Midbrain (tissue), 1 donor: ENCODE measurements at places on chromosomes 4 and X.
A peak's percentile ranks its signal among the peaks of the same experiment; 100 is the strongest.

DNA sequence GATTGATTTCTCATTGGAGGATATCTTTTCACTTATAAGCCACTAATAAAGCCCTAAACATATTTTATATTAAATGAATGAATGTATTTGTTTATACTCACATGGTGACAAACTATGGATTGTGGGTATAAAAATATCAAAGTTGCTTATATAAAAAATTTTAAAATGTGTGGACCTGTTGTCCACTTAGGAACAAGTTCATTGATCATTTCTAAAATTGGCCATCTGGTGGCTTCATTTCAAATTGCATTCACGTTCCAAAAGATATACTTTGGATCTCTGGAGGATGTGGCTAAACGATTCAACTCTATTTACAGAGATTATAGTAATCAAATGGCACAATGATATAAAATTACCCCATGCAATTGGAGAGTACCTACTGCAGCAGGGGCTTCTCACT, 32.5 kb downstream of the FSTL5 start:
- no peak for DNase-seq

DNA sequence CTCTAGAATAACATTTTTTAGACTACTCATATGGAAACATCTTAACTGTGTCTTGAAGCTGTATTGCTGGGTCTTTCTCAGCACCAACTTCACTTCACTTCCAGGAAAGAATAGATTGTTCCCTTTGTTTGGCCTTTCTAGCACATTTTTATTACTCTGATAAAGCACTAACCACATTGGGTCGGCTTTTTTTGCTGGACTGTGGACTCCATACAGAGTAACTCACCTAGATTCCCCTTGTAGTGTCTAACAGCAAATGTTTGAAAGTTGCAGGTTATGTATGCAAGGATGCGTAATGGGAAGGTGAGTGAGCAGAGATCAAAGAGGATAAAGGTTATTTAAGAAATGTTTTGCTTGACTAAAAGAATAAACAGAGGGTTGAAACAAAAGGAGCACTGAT, 101.2 kb downstream of the MMRN1 start:
- no peak for DNase-seq

DNA sequence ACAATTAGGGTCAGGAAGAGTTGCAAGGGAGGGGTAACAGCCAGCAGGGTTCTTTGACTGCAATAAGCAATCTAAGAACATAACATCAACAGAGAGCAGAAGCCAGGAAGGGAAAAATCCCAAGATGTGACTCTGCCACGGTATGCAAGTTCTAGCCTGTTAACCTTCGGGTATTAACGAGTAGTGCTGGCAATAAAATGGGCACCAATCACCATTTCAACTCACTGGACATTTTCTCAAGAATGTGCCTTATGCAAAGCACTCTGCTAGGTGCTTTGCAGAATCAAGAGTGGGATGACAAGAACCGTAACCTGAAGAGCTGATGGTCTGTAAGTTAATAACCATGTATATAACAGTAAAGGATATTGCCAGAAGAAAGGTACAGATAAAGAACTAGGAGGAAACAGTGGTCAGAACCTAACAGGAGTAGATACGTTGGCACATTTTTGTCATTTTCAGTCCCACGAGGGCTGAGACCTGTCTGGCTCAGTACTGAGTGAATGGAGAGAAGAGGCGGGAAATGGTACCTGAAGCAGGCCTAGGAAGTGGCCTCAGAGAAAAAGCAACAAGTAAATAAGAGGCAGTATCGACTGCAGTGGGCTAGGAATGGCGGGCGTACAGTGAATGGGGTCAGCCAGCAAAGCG, 2.7 kb downstream of the ELOVL6 start:
- DNase-seq: no peak

GRCh38 chr4:184722798-184723197, 11.1 kb downstream of the CENPU start:
- no peak for DNase-seq

GRCh38 chrX:17553961-17554482, 179.0 kb downstream of the NHS start:
- no peak for DNase-seq

- DNase-seq: no peak
These were observed 645.3 kb downstream of the TLL1 start for GRCh38 chr4:166518315-166518714.

DNA sequence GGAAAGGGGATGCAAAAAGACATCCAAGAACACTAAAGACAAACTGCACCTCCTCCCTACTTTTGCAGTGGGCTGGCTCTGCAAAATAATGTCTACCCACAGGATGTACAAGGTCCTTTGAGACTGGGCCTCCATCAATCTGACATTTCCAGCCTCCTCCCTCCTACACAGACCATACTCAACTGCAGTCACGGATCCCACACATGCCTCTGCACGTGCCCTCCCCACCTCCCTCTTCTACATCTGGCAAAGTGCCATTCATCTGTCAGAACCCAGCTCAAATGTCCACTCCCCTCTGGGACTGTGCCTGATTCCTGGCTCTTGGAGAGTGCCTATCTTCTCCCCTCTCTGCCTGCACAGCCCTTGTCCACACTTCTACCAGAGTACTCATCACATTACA, 50.3 kb downstream of the CHRDL1 start:
- no peak for DNase-seq

- DNase-seq: no peak
These were observed 178.4 kb upstream of the GPRIN3 start for GRCh38 chr4:89486042-89486441.

DNA sequence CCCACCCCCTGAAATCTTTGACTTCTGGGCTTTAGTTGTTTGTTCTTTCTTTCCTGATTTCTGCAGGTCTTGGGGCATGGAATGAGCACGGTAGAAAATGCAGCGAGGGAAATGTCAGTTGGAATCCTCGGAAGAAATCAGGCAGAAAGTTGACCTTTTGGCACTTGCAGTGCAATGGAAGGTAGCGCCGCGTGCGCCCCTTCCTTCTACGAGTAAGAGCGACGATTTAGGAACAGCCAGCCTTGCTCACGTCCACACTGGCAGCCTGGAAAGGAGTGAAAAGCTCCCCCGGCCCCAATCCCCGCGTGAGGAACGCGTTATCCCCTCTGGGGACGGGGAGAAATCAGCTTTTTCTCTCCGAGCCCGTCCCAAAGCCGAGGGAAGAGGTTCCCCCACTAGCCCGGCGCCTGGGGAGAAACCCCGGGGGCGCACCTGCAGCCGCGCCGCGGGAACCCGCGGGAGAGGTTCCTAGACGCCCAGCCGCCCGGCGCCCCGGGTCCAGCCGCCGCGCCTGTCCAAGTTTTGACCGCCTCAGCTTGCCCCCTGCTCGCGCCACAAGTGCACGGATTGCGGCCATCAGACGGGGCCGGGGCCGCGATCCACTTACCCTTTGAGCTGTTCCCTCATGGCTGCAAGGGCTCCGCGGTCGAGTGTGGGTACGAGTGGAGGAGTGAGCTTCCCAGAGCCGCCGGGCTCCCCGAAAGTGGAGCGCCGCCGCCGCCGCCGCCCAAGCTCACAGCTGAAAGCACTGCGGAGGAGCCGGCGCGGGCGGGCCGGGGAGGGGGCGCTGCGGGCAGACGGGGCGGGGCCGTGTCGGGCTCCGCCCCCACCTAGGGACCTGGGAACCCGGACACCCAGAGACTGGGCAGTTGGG, 194.6 kb upstream of the FTHL17 start:
- peak; percentile 10 for DNase-seq

DNA sequence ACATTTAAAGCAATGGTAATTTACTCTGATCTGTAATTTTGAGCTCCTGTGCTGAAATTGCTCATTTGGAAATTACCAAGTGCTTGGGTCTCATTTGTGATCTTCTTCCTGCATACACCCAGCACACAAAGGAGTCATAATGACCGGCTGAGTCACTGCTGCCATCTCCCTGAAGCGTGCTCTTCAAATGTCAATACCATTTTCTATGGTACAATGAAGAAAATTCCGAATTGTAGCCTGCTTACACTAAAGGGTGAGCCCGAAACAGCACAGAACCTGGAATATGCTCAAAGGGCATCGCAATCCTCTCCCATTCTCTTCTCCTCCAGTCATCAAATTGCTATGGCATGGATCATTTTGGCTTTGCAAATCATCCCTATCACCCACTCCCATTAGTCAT, 140.5 kb downstream of the GRIA3 start:
- DNase-seq: no peak

GRCh38 chrX:123171781-123172180, 12.3 kb upstream of the GRIA3 start:
- DNase-seq: no peak

DNA sequence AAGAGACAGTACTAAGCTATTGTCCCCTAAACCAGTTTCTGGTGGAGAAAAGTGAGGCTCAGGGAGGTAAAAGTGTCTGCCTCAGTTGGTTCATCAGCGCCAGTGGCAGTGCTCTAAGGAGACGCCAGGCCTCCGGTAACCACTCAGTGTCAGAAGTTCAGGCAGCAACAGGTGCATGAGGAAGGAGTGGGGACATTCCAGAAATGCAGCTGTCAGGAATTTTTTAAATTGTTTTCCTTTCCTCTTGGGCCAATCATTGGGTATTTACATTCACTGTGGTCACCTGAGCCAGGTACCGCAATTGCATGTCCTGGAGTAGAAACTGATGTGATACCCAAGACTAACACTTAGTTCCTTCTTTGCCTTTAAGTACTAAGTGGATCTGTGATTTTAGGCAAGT, 40.2 kb upstream of the HS3ST1 start:
- no peak for DNase-seq

DNA sequence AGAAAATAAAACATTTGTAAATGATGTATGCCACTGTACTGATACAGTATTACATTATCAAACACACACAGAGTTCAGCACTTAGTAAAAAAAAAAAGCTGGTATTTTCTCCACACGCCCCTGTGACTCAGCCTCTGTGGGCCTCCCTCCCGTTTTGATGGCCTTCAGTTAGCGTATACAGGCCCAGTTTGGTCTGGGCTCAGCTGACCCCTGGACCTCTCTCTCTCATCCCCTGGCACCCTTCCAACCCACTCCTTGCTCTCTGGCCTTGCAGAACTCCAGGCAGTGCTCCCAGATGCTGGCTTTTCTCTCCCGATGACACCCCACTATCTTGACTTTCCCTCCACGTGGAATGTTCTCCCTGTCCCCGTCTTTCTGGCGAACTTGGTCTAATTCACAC, 89.0 kb upstream of the LIMCH1 start:
- DNase-seq: no peak

- peak; percentile 18 for DNase-seq
These were observed 8.5 kb upstream of the PTTG2 start for GRCh38 chr4:37951461-37952352.

GRCh38 chrX:49308604-49309269, 5.3 kb downstream of the GAGE10 start:
- DNase-seq: no peak

- no peak for DNase-seq
These were observed 234.8 kb downstream of the IL15 start for GRCh38 chr4:141871086-141871770.

DNA sequence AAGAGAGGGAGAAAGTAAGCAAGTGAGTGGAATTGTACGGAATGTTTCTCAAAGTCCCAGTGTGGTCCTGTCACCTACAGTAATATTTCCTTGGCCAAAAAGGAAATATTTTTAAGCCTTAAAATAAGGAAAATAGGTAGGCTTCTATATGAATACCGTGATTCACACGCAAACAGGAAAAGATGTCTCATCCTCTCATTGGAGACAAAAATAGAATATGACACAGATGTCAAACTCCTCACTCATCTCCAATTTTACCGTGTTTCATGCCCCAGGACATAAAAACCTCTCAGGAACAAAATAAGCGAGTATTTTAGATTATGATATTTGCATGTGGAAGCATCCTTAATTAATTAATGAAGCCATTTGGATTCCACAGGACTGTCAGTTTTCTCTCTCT, 1269.5 kb downstream of the RAPGEF2 start:
- DNase-seq: no peak

DNA sequence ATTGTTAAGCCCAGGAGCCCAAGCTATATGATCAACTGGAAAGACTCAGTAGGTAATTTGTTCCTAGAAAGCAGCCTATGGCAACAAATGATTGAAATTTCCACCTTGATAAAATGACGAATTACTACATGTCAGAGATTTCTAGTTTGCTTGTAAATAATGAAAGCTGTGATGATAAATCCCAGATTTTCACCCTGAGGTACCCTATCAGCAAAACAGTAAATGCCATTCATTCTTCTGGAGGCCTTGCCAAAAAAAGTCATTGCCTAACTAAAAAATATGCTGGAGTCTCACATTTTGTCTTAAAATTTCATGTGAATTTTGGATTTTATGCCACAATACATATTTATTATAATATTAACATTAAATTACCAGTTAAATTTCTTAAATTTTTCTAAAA, 71.3 kb downstream of the PPEF2 start:
- DNase-seq: no peak

DNA sequence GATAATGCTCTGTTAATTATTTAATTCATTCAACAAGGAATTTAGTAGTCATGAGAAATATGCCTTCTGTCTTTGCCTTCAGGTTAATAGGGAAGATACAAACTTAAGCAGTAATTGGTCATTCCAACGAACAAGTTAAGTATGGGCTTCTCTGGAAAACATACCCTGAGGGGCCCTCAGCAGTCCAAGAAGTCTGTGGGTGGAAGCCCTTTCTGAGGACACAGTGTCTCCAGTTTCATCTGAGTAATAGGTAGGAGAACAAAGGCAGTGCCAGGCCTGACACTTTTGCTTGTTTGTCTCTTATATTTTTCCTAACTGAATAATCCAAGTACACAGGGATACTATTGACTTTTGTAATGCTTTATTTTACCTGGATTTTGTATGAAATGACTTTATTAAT, 262.5 kb downstream of the FBXW7 start:
- DNase-seq: no peak

DNA sequence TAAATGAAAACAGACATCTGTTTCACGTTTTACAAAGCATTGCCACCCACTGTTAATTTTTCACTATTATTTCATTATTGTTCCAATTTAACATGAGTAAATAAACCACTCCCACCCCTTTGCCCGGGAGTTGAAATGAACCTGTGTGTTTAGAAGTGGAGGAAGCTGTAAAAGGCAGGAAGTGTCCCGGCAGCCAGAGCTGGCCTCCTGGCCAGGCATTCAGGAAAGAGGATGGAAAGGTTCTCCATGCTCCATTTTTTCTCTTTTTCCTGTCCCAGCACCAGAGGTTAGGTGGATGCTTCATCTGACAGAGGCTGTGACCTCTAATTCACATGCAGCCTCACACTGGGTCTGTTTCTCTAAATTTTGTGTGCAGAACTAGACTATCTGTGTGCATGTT, 55.5 kb upstream of the LNX1 start:
- DNase-seq: no peak

DNA sequence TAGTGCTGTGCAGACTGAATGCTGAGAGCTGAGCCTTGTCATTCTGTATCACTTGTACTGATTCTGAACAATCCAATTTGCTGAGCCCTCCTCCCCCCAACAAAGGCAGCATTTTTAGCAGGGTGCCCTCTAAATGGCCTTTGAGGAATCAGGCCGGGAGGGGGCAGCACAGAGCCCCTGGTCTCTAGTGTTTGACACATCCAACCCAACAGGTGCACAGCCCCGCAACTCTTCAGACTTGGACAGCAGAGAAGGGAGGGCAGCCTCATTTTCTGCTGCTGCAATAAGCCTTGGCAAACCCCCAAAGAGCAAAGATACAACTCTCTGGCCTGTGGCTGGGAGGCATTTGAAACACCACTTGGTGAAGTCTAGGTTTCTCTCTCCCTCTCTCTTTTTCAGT, 3.4 kb downstream of the ATP1B4 start:
- DNase-seq: no peak

GRCh38 chr4:147731580-147732517, at the start of gene ARHGAP10:
ARHGAP10 (plus strand) TSS chr4:147732088; CDS start chr4:147732302, 214 bp downstream.
- no peak for DNase-seq

- DNase-seq: no peak
These were observed 208.2 kb downstream of the TMA16 start for GRCh38 chr4:163702736-163703135.

- no peak for DNase-seq
These were observed 953.4 kb upstream of the IGFBP7 start for GRCh38 chr4:58063404-58064160.
